ENCODE measurements at places on chromosomes 13 and 19.

DNA sequence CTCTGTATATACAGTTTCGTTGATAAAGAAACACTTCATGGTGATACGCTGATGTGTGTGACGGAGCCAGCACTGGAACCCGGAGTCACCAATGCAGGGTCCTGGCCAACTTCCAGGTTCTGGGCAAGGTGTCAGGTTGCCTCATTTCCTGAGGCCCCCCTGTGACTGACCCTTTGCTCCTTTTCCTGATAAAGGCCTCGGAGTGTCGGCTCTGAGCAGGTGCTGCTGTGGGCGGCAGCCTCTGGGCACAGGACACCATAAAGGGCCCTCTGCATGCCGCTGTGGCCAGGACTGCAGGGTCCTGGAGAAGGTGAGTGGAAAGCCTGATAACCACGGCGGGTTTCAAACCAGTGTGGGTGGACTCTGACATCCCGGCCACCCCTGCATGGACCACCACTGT is 17.3 kb upstream of the MYDGF start:
- no peak for DNase-seq

DNA sequence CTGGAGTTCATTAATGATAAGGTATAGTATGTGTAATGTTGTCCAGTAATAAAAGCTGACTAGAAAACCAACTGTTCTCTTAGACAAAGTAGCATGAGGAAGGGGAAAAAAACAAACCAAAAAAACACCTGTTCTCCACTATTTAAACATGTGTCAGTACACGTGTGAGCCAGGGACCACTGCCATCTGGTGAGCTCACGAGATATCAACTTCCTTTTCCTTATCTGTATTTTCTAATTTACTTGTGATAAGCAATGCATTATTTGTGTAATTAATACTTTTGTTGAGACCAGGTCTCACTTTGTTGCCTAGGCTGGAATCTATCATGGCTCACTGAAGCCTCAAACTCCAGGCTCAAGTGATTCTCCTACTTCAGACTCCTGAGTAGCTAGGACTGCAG is 4.3 kb upstream of the SIX5 start:
- no peak for DNase-seq

DNA sequence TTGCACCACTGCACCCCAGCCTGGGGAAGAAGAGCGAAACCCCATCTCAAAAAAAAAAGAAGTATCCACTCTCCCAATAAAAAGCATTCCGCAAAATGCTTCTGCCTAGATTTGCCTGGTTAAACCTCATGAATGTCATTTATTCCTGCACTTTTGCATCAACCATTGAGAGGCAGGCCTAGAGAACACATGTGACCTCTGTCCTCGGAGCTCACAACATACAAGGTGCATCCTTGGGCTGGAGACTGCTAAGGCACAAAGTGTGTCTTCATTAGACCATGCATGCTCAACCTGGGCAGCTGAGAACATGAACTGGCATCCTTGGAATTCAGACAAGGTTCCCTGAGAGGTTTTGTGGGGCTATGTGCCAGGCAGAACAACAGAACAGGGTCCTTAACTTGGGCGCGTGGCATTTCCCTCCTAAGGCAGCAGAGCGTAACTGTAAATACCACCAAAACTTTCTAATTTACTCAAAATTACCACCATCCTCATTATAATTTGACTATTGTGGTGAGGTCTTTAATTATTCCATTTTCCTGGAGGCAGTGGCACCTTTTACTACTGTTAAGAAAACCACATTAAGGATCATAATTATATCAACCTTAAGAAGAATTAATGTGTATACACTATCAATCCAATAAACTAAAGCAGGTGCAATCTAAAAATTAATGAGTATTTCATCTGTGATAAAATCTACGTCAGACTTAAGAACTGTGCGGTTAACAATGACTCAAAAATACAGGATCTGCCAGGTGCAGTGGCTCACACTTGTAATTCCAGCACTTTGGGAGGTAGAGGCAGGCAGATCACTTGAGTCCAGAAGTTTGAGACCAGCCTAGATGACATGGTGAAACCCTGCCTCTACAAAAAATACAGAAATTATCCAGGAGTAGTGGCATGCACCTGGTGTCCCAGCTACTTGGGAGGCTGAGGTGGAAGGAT is 13.8 kb downstream of the RCBTB1 start:
- DNase-seq, result no peak

- no peak for DNase-seq
Observed at GRCh38 chr13:30629527-30629926, 11.8 kb downstream of the USPL1 start.

GRCh38 chr19:14182476-14182875 is 23.5 kb downstream of the ADGRL1 start:
- DNase-seq, result no peak

DNA sequence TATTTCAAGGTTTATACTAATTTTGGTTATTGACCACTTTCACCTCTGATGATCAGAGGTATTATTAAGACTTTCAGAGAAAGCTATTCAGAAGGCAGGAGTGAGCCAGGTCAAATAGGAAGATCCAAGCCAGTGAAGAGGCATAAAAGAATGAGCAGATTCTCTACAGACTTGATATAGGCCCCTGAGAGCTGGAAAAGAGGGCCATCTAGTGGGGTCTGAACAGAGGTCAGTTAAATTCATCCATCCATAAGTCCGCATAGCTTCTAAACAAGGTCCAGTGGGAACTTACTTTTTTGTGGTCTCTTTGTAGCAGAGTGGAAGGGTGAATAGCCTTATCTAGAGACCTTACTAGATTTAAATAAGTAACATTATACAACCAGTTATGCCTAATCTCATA is 126.6 kb upstream of the UFM1 start:
- DNase-seq, result no peak

- DNase-seq, result no peak
Observed at GRCh38 chr13:25770601-25771000, 281.2 kb downstream of the SHISA2 start.

- no peak for DNase-seq
Observed at GRCh38 chr19:49564616-49565045, 15.7 kb downstream of the NOSIP start.

DNA sequence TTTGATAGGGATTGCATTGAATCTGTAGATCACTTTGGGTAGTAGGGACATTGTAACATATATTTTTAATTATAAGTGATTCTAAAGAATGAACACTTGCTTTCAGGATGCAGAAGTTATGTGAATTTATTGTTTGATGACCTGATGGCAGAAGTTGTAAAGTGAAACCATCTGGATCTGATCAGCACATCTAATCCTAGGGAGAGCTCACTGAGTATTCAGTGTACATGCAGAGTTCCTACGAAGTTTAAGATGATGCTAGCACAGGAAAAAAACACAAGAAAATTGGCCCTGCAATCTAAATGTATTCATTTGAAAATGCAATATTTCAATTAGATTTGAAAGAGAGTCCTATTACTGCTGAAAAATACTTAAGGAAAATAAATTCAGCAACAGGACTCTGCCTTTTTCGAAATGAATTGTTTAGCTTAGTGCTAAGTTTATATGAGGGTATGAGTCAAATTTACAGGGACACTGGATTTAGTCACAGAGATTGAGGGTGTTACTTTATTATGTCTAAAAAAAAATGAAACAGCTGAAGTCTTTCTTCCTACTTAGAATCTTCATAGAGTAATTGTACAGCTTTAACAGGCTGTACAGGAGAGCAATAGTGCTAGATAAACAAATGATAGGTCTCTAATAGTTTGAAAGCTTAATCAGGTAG is 385.7 kb downstream of the DCT start:
- DNase-seq, result no peak

GRCh38 chr13:29551214-29551613 is 44.3 kb downstream of the SLC7A1 start:
- no peak for DNase-seq

DNA sequence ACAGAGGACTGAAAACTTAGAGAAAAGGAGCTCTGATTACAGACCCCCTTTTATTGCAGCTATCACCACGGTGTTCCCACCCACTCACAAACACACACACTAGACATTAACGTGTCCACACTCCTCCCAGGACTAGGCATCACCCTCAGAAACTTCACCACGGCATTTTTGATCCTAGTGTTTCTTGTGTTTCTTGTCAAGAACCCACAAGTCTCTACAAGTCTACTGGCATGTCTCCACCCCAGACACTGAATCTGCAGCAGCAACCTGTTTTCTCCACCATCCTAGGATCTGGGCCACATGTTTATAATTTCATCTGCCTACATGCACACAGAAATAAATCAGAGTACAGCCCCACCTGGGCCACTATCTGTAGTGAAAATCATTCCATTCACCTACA is 4.3 kb downstream of the ZNF486 start:
- no peak for DNase-seq

GRCh38 chr13:47588676-47589075 is 412.4 kb downstream of the SUCLA2 start:
- no peak for DNase-seq

GRCh38 chr13:106262886-106263285 is 272.6 kb downstream of the EFNB2 start:
- DNase-seq, result no peak

- DNase-seq, result no peak
Observed at GRCh38 chr13:31627097-31627845, 112.1 kb upstream of the RXFP2 start.

DNA sequence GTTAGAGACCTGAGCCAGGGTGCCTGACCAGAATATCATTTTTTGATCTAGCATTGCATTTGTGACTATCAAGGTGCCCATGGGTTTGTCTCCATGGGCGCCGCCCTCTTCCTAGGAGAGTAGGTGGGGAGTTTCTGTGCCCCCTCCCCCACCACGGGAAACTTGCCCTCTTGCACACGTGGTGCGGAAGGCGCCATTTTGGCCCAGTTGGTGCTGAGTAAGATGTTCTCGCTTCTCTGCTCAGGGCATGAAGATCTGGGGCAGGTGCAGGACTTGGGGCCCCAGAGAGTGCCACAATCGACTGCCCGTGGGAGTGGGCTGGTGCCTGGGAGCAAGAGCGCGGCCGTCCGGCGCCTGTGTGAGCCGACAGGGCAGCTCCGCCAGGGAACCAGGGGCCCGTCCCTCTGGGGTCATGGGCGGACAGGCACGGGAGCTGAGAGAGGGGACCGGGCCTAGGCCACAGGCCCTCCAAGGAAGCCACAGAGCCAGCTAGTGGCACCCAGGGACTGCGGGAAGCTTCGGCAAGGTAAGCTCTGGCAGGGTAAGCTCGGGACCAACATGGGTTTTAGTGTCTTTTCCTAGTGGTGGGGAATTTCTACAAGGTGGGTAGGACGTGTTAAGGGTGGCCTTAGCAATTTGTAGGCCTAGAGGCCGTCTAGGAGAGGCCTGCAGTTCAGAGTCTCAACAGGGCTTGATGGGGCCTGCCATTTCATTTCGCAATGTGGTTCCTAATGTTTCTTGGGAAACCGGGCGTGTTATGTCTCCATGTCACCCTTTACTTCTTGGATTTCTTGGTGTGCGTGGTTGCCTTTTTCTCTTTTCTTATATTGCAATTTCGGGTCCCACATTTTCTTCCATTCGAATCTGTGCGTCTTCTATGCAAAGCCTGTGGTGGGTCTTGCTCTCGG is 14.5 kb downstream of the SACS start:
- DNase-seq, result no peak

DNA sequence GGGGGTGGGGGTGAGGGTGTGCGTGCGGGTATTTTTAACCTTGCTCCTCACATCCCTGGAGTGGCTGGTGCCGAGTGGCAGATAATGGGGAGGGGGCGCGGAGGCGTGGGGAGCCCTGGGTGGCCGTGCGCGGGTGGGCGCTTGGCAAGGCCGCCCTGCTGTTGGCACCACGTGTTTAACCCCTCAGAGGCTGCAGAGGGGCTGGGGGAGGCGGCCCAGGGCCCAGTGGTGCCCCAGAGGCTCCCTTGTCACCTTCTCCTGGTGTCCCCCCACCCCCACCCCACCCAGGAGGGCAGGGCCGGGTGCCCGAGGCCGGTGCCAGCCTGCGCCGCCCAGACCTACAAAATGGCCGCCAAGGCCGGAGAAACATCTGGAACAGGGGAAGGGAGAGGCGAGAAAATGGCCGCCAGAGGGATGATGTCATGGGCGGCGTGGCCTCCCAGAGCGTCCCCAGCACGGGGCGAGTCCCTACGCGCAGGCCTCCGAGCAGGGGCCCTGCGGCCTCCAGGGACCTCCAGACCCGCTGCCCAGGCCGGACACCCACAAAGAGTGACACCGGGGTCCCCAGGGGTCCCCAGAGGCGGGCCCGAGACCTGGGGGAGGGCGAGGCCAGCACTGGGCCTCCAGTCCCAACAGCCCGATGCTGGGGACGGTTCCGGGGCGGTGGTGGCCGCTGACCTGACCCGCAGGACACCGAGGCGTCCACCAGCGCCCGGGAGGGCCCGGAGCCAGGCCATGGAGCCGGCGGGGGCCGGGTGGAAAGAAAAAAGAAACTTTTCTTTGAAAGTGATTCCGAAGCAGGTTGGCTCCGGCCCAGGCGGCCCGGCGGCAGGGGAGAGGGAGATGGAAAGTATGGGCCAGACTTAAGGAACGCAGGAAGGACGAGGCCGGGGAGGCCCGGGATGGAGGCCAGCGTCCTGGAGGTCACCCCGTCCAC is 38.2 kb downstream of the NFIC start:
- DNase-seq, result peak; percentile 89

GRCh38 chr19:1833540-1833939 is 14.7 kb downstream of the REXO1 start:
- no peak for DNase-seq

GRCh38 chr13:41075034-41075433 is 13.7 kb downstream of the WBP4 start:
- no peak for DNase-seq

DNA sequence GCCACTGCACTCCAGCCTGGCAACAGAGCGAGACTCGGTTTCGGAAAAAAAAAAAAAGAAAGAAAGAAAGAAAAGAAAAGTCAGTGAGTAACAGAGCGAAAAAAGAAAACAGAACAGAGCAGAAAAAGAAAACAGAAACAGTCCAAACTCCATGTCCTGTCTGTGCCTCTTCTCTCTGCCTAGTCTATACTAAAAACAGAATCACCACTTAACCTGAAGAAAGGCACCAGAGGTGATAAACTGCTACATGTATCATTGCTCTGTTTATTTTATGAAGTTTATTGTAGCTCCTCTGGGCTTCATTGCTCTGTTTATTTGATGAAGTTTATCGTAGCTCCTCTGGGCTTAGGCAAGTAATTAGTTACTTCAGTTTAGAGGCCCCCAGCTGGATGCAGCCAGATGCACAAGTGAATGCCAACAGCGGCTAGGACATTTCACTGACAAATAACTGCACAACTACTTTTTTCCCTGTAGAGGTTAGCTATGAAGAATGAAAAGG is 39.2 kb downstream of the TBC1D4 start:
- no peak for DNase-seq
